ENCODE measurements at places on chromosomes 12 and 14.

DNA sequence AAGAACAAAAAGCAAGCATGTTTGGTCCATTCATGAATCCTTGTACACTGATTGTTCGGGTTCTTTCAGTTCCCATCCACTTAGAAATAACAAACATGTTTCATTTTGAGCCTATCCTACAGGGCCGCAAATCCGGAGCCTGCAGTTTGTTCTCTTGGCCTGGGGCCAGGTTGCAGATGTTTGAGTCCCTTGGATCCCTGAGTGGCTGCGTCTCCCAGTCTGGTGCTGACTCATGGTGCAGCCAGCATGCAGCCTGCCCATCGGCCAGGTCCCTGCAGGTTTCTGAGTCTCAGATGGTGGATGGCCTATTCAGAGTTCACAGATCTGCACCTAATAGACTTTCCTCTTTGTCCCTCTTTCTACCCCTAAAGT, 1.9 kb upstream of the DYNC1H1 start:
- peak; percentile 56 for DNase-seq

GRCh38 chr12:11460343-11461023, 65.1 kb upstream of the PRB2 start:
- peak; percentile 28 for DNase-seq

DNA sequence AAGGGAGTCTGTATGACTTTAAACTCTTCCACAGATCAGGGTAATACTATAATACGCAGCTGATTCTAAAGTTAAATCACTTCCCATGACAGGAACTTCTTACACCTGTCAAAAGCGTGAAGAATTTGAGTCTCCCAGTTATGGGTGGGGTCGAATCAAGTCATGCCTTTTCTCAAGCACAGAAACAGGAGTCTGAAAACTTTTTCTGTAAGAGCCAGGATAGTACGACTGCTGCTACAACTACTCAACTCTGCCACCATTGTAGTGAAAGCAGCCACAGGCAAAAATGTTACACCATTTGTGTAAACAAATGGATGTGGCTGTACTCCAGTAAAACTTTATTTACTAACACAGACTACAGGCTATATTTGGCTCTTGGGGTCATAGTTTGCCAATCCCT, 90.3 kb downstream of the DUSP6 start:
- no peak for DNase-seq

- DNase-seq, result no peak
Measured at GRCh38 chr12:39920222-39920621, 185.7 kb downstream of the SLC2A13 start.

Measured in keratinocyte (primary cell).